ENCODE measurements at places on chromosomes 16 and 17.

GRCh38 chr17:78278139-78278741 lies 46.8 kb downstream of the TMEM235 start:
- no peak for DNase-seq

DNA sequence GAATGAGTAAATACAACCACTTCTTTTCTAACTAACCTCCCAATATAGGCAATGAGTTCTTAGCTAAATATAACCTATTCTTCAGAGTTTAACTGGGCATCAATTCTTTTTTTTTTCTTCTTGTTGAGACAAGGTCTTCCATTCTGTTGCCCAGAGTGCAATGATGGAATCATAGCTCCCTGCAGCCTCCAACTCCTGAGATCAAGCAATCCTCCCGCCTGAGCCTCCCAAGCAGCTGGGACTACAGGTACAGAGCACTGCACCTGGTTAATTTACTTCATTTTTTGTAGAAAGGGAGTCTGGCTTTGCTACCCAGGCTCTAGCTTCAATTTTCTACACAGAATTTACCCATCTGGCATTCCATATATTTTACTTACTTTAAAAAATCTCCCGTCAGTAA lies 1.1 kb downstream of the METTL16 start:
- no peak for DNase-seq

DNA sequence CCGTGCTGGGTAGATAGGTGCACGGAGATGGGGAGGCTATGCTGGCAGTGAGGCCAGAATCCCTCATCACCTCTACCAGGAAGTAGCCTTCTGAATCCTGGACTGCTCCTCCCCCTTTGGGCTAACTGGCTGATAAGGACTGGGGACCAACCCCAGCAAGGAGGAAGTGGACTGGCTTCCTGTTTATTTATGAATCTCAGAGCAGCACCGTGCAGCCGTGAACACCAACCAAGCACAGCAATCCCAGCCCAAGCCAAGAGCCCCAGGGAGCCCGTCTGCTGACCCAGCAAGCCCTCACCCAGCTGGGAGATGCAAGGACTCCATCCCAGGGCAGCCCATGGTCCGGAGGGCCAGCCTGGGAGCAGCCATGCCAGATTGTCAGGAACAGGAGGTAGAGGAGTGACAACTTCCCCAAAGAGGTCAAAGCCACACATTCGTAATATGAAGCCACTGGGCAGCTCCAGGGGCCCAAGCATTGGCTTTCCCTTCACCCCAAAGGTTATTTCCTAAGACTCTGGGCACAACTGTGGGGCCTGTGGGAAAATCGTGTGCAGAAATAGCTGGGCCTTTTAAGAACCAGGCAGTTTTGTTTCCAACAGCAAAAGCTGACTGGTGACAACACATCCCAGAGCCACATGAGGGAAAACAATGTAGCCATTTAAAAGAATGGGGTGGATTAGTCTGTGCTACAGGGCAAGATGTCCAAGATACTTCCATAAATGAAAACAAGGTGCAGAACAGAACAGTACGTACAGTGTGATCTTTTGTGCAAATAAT lies 23.9 kb downstream of the PHB1 start:
- peak; percentile 22 for DNase-seq

GRCh38 chr16:3157229-3158025 lies 22.6 kb downstream of the ZNF213 start:
- peak; percentile 59 for DNase-seq

GRCh38 chr16:88566158-88566557 lies 4.0 kb upstream of the ZC3H18 start:
- no peak for DNase-seq

DNA sequence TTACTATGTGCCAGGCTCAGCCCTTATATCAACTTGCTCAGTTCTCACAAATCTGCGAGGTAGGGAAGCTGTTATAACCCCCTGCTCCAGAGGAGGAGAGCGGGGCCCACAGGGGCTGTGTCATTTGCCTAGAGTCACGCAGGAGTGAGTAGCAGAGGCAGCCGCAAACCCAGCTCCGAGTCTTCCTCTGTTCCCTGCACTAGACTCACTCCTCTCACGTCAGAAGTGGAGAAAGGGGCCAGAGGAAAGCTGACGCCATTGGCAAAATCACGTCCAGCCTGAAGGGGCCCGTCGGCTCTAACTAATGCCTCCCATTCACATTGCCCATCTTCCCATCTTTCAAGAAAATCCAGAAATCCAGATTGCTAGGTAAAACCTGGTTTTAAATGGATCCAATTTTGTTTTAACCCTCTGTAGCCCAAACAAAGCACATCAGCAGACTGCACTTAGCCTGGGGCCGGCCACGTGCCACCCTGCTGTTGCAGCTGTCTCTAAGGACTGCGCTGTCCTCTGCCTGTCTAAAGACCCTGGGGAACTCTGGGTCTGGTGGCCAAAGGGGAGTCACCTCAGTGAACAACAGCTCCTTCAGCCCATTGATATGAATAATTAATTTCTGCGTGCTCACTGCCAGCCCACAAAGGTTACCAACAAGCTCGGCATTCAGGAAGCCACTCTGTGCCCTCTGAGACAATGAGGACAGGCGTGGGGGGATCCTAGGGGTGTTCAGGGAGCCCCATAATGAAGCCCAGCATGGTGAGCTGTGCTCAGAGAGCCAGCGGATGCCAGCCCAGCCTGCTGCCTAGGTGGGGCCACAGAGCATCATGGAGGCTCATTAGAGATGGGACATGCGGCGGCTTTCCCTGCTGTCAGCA lies 36.7 kb upstream of the ABR start:
- no peak for DNase-seq

GRCh38 chr17:7884581-7885366 lies 3.8 kb upstream of the CHD3 start:
- peak; percentile 64 for DNase-seq

DNA sequence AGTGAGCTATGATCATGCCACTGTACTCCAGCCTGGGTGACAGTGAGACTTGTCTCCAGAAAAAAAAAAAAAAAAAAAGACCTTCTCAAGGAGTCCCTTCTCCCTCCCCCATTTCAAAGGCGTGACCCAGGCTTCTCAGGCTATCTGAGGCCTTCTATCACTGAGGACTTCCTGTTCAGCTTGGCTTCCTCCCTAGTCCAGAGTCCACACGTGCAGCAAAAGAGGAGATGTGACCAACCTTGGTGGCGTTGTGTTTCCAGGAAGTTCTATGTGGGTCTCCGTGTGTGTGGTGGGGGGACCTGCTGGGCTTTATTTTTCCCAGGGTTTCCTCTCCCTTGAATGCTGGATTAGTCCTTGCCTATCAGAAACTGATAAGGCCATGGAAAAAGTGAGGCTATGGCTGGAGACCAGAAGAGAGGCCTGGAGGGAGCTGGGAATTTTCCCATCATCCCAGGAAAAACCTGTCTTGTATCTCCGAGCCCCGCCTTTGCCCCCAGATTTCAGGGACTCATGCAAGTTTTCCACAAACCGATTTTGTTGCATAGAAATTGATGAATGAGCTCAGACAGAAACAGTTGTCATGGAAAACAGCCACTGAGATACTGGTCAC lies 148.1 kb downstream of the SALL1 start:
- DNase-seq = no peak

DNA sequence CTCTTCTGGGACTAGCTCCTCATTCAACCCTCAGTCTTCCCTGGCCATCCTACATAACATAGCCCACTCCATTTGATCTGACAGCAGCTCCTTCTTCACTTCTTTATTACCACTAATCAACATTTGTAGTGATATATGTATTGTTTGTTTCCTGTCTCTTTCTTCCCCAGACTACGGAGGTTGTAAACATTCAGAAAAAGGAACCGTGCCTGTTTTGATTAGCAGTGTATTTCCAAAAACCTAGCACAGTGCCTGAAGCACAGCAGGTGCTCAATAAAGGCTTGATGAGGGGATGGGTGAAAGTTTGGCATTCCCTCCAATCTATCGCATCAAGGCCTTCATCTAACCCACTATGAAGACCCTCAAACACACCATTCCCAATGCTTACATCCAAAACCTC lies 150.8 kb downstream of the XYLT1 start:
- no peak for DNase-seq

- peak; percentile 84 for DNase-seq
These were observed 2.5 kb downstream of the P2RX1 start for GRCh38 chr17:3913531-3914311.

GRCh38 chr16:1712791-1713261 lies 6.8 kb downstream of the MAPK8IP3 start:
- no peak for DNase-seq

GRCh38 chr16:85390511-85391174 lies 222.5 kb upstream of the GSE1 start:
- DNase-seq = no peak

DNA sequence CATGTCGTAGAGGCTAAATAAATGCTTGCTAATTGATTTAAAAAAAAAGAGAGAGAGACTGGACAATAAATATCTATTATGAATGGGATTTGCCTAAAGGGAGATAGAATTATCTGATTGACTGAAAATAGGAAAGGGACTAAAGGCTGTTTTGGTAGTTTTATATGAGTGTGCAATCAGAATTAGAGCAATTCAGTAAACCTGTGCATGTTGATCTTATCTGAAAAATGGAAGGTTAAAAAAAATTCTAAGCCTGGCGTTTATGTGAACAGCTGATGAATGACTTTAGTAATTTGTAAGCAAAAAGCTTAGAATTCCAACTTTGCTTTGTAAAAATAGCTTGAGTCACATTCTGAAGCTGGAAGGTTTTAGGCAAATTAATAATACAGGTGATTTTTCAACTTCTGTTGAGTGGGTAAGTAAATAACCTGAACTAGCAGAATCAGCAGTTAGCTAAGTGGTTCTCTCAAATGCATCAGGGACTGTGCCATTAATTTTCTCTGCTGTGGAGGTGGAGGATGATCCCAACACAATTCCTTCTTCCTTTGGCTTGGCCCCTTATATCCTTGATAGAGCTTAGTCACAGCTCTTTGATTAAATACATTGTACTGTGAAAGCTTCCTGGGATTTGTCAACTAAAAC lies 254.4 kb downstream of the PHKB start:
- no peak for DNase-seq

GRCh38 chr16:10367616-10368188 lies 18.2 kb upstream of the ATF7IP2 start:
- DNase-seq = no peak

- DNase-seq = peak; percentile 23
These were observed 94.7 kb downstream of the SEC14L1 start for GRCh38 chr17:77235370-77235941.

DNA sequence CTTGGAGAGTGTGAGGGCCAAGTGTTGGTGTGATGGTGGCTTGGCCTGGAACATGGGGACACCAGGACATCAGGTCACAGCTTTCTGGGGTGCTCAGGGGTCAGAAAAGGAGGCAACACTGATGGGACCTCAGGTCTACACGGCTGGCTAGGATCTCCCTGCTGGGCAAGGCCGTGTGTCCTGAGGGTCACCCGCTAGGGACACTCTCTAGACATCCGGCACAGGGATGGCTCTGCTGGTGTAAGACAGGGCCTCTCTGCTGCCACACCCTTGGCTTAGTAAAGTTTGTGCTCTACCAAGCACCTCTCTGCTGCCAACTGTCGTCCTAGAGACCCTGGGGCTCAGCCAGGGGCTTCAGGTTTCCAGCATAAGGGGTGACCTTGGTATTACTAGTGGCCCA lies 16.3 kb downstream of the SLC13A5 start:
- no peak for DNase-seq

- DNase-seq = no peak
These were observed 2.7 kb upstream of the SPPL2C start for GRCh38 chr17:45841883-45842525.

DNA sequence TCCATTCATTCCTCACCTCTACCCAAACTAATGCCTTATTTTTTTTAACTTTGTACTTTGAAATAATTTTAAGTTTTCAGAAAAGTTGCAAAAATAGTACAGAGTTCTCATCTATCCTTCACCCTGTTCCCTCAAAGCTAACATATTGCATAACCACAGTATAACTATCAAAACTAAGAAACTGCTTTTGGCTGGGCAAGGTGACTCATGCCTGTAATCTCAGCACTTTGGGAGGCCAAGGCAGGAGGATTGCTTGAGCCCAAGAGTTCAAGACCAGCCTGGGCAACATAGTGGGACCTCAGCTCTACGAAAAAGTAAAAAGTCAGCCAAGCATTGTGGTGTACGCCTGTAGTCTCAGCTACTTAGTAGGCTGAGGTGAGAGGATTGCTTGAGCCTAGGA lies 147.7 kb downstream of the SKAP1 start:
- DNase-seq = no peak

DNA sequence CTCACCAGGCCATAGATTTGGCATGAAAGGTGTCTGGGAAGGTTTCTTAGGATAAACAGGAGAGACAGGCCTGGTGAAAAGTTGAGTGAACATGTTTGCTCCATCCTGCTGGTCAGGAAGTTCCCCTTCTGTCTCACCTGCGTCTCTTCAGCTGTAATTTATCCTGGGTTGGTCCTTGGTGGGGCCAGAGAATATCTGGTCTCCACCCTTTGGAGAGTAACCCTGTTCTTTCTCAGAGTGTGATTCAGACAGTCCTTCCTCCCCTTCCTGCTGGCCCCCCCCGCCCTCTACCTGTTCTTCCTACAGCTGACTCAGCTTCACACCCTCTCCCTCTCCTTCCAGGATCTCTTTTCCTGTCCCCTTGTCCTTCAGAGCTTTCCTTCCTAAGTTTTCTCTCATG lies 17.1 kb downstream of the MINK1 start:
- DNase-seq = no peak

DNA sequence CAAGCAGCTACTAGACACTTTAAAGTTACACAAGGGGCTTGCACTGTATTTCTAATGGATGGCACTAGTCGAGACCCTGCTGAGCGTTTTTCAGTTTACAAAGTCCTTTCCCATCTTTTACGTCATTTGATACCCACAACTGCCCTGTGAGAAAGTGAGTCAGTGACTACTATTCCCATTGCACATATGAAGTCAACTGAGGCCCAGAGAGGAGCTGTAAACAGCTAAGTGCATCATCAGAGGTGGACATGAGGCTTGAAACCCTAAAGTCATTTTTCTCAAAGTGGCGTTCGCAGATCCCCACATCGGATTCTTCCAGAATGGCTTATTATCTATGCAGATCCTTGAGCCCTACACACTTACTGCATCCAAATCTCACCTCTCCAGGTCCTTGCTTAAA lies 50.6 kb downstream of the TEKT5 start:
- no peak for DNase-seq

GRCh38 chr16:11212798-11213196 lies 43.2 kb downstream of the SOCS1 start:
- no peak for DNase-seq

DNA sequence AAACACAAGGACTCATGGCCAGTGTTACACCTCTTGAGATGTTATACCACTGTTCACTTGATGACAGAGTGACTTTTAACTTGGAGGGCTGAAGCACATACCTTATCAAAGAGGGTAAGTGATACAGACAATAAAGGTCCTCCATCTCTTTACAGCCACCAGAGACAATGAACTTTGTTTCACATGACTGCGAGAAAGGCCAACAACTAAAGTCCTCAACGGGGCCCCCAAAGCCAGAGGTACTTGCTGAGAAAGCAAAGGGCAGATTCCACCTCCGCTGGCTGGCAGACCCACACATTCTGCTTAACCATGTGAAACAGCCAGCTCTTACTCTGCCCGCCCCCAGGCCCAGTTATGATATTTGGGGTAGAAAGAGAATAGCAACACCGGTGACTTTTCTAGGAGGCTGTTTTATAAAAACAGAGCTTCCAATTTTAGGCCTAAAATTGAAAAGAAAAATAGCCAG lies 21.4 kb downstream of the DCUN1D3 start:
- no peak for DNase-seq

All from CD4-positive, alpha-beta T cell treated with Interleukin-6 for 4 hours (primary cell).